Activated T-cell treated with anti-CD3 and anti-CD28 coated beads, Interleukin-2, amount 50 U/mL, for 72 hours (primary cell): ENCODE measurements at places on chromosomes 7 and 10.

GRCh38 chr7:50308532-50309385, 4.2 kb downstream of the IKZF1 start:
- no peak for DNase-seq

DNA sequence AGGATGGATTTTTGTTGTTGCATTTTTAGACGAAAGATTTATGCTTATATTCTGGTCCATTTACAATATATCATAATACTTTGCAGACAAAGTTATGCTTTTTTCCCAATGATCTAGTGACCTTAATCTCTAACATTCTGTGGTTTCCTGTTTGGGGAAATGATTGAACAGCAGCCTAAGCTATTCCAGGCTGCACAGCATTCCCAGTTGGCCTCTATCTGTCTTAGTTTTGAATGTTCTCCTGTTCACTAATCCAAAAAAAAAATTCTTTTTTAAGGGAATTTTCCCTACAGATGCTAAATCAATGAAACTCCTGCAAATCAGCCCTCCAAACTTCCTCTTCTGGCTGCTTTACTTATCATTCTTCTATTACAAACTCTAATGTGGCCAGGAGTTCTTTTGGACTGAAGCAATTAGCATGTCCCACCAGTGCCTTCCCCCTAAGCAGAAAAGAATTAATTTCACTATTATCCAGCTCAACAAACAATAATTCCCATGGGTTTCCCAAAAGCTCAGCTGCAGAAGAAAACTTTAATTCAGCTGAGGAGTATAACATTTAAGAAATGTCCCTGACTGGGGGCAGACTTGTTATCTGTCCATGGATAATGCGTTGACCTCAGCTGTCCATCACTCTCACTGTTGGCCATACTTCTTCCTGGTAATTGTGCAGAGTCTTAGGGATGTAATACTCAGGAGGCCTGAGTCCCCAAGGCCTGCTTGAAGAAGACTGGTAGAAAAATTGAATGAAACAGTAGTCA, 81.9 kb upstream of the TRIL start:
- no peak for DNase-seq

- DNase-seq, result no peak
Measured at GRCh38 chr7:149729983-149730801, 43.2 kb downstream of the ZNF467 start.

DNA sequence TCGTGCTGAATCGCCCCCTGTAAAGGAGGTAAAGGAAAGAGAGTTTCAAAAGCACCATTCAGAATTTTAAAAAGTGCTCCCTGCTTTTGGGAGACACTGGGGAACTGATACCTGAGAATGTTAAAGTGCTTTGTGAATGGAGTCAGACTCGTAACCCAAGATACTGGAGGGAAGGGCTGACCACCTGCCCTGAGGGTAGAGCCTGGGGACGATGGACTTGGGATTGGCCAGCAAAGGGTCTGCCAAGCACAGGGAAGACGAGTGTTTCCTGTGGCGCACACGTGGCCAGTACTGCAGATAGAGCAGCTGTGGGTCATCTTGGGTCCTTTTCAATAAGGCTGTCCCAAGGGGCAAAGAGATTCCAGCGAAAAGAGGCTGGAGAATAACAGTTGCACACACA, 1284.1 kb upstream of the AUTS2 start:
- DNase-seq, result no peak

DNA sequence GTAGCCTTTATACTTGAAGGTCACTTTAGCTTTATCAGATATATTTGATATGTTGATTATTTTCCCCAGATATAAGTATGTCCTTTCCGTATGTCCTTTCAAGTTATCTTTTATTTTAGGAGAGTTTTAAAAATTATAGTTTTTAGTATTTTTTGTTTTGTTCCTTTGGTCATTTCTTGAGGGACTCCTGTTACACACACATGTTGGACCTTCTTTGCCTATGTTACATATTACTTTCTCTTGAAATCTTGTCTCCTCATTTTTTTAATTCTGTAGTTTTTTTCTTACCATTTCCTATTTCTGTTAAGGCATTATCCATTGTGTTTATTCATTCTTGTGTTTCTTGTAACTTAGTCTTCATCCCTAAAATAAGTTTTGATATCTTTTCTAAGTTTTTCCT, 23.9 kb downstream of the GLCCI1 start:
- DNase-seq, result no peak

GRCh38 chr10:103806395-103807187, 48.8 kb downstream of the SH3PXD2A start:
- no peak for DNase-seq

- DNase-seq, result no peak
Measured at GRCh38 chr10:11898372-11899066, 75.4 kb downstream of the PROSER2 start.

- DNase-seq, result no peak
Measured at GRCh38 chr7:123661765-123662164, 6.1 kb downstream of the LMOD2 start.

DNA sequence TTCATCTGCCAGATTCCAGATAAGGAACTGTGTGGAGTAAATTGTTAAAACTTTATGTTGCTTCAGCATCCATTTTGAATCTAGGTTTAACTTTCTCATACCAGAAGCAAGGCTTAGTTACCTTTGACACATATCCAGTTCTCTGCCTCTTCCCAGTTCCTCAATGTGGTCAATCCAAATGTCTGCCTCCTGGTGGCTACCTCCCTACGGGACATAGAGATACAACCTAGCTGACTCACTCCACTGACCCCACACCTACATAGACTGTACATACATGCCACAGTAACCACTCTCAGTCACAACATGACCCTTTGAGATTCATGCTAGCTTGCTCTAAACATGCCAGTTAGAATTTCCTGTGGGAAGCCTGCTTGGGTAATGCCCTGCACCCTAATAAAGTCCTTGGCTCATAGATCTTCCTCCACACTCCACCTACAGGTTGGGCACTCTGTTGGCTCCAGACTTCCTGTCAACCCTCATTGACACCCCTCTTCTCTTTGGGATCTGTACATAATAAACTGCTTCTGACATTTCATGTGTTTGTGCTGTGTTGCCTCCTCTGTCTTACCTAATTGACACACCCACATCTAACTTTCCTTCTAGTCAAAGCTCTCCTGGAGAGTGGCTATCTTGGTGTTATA, 278.1 kb downstream of the HTR7 start:
- DNase-seq, result no peak

DNA sequence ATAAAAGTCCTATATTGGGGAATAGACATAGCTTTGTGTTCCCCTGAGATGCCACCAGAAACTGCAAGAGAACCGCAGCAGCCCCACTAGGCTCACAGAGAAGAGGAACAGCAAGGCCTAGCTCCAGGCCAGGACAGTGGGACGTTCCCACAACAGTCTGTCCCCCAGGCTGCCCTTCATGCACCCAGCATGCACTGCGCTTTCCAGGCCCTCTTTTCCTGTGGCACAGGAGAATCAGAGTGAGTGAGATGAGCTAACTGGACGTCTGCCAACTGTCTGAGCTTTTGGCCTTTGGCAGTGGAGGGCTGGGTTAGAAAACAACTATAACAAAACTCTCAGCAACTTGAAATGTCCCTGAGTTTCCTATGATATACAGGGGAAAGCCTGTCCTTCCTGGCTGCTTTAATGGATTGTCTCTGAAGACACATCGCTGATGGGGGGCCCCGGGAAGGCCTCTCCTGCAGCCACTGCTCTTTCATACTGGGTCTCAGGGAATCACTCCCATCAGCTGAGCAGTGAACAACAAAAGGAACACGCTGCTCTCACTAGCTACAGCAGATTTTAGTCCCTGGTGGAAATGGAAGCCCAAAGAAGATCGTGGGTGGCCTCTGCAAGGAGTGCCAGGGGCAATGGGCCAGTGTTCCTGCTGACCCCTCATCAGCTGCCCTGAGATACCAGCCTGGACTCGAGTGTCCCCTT, 53.5 kb downstream of the PODXL start:
- DNase-seq, result no peak

- no peak for DNase-seq
Measured at GRCh38 chr7:117492649-117493048, 12.8 kb downstream of the CFTR start.

GRCh38 chr10:74589226-74589673, 237.2 kb upstream of the KAT6B start:
- peak; percentile 85 for DNase-seq

- DNase-seq, result no peak
Measured at GRCh38 chr7:140235114-140235513, 58.3 kb upstream of the KDM7A start.

GRCh38 chr7:32223071-32223650, 153.0 kb upstream of the PDE1C start:
- no peak for DNase-seq

- DNase-seq, result no peak
Measured at GRCh38 chr7:117403737-117404136, 23.6 kb downstream of the ASZ1 start.

- no peak for DNase-seq
Measured at GRCh38 chr7:28613262-28613661, 200.9 kb downstream of the CREB5 start.

DNA sequence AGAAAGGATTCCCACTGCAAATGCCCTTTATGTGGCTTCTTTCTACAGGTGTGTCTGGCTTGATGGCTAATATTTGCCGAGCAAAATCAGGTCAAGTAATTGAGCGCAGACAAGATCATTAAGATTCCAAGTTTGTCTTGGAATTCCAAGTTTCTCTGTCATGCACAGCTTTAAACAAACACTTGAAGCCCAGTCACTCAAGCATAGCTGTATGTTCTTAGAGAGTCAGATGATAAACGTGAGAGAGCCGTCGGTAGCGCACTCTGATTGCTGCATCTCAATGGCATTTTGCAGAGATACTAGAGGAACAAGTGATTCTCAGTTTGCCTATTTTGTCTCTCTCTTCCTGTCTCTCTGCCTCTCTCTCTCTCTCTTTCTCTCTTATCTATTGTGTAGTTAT, 658 bp downstream of the DMBT1 start:
- no peak for DNase-seq

- DNase-seq, result no peak
Measured at GRCh38 chr10:12862459-12862858, 139.1 kb downstream of the CCDC3 start.

- no peak for DNase-seq
Measured at GRCh38 chr7:150973571-150974451, 4.3 kb downstream of the KCNH2 start.

DNA sequence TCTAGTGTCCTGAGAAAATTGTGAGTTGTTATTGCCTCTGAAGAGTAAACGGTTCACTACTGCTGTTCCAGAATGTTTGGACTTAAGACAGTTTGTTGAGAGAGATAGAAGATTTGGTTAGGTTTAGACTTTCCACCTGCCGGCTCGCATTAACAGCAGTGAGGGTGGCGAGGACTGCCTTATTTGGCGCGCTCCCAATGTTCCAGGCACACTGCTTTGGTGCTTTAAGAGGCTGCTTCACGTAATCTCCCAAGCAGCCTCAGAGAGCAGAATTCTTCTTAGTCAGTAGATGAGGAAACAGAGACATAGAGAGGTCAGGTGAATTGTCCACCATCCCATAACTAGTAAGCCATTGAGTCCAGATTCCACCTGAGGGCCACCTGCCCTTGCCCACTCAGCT, 41.1 kb downstream of the GLRX3 start:
- DNase-seq, result no peak

- DNase-seq, result no peak
Measured at GRCh38 chr7:99372275-99373090, 2.0 kb upstream of the ARPC1B start.

DNA sequence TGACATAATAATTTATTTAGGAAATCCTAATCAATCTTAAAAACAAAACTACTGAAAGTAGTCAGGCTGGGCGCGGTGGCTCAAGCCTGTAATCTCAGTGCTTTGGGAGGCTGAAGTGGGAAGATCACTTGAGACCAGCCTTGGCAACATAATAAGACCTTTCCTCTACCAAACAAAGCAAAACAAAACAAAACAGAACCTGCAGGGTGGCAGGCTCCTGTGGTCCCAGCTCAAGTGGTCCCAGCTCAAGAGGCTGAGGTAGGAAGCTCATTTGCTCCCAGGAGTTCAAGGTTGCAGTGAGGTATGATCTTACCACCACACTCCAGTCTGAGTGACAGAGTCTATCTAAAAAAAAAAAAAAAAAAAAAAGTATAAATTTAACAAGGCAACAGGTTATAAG, 748.0 kb downstream of the CNTNAP2 start:
- DNase-seq, result no peak

GRCh38 chr7:158943234-158943633, 86.9 kb downstream of the DYNC2I1 start:
- no peak for DNase-seq

DNA sequence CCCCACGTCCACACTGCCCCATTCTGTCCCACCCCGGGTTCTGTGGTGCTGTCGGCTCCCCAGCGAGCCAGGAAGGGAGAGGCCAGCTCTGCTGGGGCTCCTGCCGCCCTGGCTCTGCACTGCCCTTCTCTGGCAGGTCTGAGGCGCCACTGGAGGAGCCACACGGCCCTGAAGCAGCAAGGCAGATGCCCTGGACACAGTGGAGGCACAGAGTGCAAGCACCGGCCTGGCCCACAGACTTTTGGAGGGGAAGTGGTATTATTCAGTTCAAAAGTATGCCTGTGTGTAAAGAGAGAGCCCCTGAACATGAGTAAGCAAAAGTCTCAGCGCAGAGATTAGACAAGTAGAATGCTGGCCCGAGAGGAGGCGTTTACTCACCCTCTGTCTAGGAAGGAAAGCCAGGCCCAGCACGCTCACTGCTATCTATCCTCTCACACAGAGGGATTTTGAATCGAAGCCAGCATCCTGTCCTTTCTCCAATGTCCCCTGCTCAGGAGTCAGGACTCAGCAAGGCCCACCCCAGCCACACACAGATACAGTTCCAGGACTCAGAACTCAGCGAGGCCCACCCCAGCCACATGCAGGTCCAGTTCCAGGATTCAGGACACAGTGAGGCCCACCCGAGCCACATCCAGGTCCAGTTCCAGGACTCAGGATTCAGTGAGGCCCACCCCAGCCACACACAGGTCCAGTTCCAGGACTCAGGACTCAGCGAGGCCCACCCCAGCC, 115.0 kb downstream of the EGFR start:
- peak; percentile 27 for DNase-seq

DNA sequence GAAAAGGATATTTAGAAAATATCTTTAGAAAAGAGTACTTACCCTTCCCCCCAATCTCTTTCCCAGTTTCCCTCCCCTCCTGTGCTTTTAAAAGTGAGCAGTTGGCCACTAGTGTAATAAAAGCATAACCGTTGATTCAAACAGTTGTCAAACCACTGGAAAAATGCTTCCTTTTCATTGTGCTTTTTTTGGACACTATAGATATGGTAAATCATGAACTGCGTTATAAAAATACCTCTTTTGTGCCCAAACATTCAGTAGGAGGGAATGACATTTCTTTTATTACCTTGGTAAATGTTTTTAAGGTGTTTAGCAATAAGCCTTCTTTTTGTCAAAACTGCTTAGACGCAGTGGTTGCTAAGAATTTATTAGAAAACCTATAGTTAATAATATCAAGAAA, 232.4 kb downstream of the SLC25A13 start:
- DNase-seq, result no peak

GRCh38 chr7:74009719-74010118, 18.3 kb upstream of the ELN start:
- no peak for DNase-seq

- no peak for DNase-seq
Measured at GRCh38 chr10:101331956-101332355, 22.0 kb upstream of the BTRC start.

- DNase-seq, result no peak
Measured at GRCh38 chr7:23341846-23342598, 42.9 kb downstream of the MALSU1 start.
